Stimulated activated CD4-positive, alpha-beta T cell treated with anti-CD3 and anti-CD28 coated beads, Interleukin-1b, Interleukin-23, amount 100 ng/mL, for 1 hour (primary cell): ENCODE measurements at places on chromosomes 12 and 14.

DNA sequence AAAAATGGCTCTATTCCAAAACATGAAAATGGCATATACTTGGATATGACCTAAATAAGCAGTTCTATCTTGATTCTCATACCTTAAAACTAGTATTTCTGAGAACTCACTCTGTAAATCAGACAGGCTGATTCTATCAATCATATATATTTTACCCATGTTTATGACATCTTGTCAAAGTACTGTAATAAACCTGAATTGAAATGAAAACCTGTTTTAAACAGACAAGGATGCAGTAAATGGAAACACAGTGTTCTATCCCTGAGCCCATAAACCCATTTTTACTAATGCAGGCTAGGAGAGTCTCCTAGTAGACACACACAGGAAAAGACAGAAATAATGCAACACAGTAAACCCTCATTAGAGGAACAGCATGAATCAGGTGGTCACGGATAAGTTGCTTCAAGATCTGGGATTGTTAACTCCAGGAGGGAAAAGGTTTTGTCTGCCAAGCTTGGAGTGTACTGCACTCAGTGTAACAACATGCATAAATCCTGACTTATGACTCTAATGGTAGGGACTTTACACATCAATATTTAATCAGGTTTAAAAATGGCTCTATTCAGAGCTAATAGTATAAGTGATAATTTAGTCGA lies 93.6 kb upstream of the CPNE8 start:
- no peak for DNase-seq

DNA sequence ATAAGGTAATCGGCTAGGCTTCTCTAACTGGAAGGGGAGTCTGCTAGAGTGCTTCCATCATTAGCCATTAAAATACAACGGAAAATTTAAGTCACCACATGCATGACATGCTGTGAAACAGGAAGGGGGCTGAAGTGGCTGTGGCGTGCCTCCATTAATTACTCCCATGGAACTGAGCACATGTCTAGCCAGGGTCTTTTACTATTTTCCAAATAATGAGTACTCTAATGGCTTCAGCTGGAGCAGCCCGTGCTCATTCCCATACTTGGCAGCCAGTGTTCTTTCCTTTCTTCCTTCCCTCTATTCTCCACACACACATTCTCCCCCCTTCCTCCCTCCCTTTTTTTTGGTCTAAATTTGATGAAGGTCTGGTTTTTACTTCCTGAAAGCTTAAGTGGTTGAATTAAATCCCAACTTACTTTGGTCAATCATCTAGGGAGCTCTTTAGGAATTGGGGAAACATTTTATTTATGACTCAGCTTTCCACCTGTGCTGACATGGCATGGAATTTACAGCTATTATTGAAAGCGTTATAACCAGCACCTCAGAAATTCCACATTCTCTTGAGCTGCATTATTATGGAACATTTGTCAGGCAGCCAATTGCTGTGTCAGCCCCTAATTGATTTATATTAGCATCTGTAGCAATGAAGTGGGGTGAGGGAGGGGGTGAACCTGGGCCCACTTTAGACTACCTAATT lies 72.3 kb downstream of the LRIG3 start:
- no peak for DNase-seq

- no peak for DNase-seq
Observed at GRCh38 chr14:99736603-99737371, 52.7 kb downstream of the CYP46A1 start.

DNA sequence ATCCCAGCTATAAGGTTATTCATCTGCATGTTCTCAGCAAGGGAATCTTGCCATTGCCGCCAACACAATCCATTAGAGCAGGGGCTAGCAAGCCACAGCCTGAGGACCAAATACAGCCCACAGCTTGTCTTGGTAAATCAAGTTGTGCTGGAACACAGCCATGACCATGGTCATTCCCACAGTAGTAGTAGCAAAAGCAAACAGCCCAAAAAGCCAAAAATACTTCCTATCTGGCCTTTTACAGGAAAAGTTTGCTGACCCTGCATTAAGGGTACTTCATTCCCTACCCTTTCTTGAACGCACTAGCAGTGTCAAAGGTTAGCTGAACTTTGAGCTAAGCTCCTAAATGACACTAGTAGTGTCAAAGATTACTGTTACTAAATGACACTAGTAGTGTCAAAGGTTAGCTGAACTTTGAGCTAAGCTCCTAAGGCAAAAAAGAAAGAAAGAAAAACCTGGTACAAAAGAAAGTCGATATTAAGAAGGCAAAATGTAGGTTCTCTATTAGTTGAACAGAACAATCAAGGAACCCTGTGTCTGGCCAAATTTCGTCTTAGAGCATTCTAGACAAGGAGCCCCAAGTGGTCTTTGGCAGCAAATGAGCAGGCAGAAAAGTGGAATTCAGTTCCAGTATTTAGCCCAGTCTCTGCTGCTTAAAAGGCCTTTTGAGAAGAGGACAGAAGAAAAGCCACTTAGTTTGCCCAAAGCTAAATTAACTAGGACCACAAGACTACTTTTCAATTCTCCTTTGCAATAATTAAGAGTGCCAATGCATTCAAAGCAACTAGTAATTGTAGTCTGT lies 67.7 kb downstream of the NT5DC3 start:
- DNase-seq = no peak

DNA sequence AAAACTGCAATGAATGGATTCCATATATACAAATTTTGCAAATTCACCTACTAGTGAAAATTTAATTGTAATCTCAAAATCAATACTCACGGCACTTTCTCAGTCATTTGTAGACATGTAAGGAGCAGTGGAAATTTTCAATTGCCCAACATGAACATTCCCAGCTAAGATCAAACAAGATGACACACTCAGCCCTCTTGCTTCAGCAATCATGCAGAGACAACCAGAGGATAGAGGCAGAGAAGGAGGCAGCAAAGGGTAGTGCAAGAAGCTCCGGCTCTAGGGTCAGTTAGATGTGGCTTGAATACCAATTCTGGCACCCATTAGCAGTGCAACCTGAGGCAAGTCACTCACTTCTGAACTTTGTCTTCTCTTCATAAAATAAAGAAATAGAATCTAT lies 91.5 kb upstream of the SLC35F4 start:
- no peak for DNase-seq

DNA sequence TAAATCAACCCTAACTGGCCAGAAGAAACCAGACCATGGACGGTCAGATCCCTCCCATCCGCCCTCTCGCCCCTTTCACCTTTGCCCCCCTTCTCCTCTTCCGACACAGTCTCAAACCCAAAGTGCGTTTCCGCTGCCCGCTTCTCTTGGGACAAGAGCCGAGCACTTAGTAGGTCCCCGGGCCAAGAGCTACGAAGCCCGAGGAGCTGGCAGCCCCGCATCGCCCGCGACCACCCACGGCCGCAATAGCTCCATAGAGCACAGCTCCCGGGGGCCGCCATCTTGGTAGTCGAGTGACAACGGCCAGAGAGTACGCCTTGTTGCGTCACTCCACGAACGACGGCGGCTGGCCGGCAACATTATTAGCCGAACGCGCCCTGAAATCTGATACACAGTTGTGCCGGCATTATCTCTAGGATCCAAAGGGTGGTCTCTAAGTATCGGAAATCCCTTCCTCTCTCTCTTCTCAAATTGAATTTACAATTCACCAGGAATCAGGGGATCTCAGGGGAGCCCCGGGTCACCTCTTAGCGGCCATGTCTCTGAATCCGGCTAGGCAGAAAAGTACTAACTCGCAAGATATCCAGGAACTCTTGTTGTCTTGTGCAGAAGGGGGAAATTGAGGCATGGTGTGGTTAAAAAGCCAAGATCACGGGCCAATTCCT lies at the start of gene COQ5:
Gene COQ5, minus strand, starts transcription at position 298 of the 665 bp plus-strand sequence. Its CDS starts 17 bp downstream, at position 281.
- DNase-seq = peak; percentile 50

DNA sequence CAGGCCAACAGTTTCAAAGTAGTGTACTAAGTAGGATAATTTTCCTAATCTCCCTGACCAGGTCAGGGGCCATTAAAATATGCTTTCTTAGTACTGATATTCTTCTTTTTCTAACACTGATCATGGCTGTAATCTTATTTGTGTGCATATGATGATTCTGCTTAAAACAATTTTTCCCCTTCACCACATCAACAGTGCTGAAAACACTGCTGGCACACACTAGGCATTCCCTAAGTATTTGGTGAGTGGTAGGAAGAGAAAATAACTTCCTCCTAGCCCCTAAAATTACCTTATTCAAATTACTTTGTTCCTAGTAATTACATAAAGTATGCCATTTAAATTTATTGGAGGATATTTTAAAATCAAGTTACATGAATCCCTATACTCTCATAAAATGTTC lies 49.9 kb upstream of the BBS10 start:
- DNase-seq = no peak
